ENCODE measurements at places on chromosomes 5 and 9.
A peak's percentile ranks its signal among the peaks of the same experiment; 100 is the strongest.

DNA sequence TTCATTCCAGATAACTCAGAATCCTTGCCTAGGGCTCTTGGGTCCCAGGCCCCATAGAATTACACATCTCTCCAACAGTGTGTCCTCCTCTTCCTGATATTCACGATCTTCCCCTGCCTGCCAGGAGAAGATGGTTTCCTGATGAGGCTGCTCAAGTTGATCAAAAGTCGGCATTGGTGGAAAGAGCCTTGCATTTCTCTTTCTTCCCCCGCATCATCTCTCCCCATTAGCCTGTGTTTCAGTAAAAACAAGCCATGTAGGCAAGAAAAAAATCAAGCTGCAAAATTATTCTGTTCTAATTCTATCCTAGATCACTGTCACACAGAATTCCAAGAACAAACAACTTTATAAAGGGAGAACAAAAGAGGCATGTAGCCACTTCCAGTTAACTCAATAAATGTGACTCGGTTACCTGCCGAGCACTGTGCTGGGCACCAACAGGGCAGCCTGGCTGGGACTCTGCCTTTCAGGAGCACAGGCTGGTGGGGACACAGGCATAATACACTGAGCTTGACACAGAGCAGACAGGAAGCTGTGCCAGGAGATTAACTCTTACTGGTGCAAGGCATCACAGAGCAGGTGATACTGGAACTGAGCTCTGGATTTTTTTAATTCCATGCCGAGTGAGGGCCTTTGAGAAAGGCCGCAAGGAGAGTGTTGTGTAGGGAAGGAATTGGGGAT is 25.6 kb downstream of the TMOD1 start:
- DNase-seq: no peak

DNA sequence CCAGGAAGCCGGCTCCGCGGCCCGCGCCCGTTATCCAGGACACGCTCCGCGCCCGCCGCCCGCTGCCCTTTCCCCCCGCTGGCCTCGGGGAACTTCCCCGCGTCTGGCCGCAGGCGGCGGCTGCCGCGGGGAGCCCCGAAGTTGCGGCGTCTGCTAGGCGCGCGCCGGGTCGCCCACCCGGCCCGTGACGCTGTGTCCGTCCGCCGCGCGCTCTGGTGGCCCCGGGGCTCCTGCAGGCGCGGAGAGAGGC is 621 bp upstream of the GCNT4 start:
- DNase-seq: no peak

- DNase-seq: no peak
Measured at GRCh38 chr5:3602785-3603502, 7.3 kb downstream of the IRX1 start.

DNA sequence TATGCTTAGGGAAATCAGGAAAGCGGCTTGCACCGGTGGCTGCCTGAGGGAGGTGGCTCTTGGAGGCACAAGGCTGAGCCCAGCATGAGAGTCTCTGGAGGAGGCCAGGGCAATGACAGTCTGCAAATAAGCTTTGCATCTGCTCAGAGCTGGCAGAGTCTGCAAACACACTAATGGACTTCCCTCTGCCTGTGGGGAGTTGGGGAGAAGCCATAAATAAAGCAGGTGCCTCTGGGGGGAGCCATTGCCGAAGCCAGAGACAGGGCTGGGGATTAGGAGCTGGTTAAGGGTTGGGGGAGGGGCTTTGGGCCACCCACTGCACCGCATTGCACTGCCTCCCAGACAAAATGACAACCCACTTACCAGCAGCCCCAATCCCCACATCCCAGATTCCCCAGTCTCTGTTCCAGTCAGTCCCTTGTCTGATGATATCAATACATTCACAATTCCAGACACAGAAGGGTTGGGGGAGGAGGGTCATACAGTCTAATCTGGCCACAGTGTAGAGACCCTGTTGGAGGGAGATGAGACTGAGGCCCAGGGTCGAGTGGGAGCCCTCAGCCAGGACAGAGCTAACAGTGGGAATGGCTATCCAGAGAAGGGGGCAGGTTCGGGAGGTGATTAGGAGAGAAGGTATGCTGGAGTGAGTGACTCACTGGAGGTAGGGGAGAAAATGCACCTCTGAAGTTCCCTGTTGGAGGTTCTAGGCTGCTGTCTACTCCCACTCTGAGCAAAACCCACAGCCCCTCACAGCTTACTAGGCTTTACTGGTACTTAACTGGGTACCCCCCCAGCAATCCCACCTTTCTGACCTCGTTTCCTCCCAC is 53.7 kb downstream of the PAX5 start:
- no peak for DNase-seq

DNA sequence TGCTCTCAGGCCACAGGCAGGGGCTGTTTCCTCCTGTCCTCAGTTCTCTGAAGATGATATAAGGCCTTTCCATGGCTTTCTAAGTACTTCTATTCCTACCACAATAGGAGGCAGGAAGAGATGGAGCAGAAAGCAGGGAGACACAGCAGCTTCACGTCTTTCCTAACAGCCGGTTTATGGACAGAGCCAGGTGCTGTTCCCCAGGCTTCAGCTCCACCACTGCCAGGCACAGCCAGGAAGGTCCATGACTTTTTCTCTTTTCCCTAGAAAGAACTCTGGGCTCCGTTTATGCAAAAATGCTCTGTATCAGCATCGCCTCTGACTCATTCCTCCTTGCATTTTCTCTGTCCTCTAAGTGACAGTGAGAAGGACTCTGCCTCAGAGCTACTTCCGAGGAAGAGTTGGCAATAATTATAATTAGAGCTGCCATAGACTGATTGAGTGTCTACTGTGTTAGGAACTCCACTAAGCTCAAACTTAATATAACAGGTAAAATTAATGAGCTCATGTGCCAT is 478.5 kb downstream of the RASEF start:
- no peak for DNase-seq

GRCh38 chr5:81213070-81213469 is 20.1 kb upstream of the CKMT2 start:
- no peak for DNase-seq

- no peak for DNase-seq
Measured at GRCh38 chr5:58208674-58209073, 251.2 kb downstream of the PLK2 start.

GRCh38 chr5:17127743-17128231 is 89.6 kb upstream of the BASP1 start:
- no peak for DNase-seq

- DNase-seq: no peak
Measured at GRCh38 chr5:176888016-176888864, 10.9 kb downstream of the HK3 start.

DNA sequence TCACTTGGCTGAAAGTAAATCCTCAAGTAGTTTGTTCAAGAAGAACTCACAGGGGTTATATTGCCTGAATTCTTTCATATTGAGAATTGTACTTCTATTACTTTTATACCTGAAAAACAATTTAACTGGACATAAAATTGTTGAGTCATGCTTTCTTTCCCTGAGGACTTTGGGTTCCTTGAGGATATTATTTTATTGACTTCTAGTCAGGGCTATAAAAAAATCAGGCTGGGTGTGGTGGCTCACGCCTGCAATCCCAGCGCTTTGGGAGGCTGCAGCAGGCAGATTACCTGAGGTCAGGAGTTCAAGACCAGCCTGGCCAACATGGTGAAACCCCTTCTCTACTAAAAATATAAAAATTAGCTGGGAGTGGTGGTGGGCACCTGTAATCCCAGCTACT is 17.9 kb upstream of the CDC42SE2 start:
- DNase-seq: no peak

GRCh38 chr5:112694853-112695709 is 42.6 kb upstream of the APC start:
- no peak for DNase-seq

DNA sequence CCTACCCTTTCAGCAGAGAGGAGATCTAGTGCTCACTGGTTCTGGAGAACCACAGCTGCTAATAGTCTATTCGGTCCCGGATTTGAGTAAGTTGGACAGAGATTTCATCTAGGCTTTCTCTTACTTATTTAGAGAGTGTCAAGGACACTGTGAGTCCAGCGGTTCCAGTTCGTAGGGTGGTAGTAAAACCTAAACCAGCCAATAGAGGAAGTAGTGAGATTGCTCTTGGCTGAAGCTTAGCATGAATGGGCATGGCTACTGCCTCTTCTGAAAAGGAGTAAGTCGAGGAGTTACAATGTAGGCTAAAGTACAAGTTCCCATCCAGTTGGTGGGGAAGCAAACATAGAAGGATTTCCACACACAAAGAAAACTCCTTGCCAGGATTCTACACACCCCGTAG is 109.6 kb upstream of the MOCS2 start:
- DNase-seq: no peak

DNA sequence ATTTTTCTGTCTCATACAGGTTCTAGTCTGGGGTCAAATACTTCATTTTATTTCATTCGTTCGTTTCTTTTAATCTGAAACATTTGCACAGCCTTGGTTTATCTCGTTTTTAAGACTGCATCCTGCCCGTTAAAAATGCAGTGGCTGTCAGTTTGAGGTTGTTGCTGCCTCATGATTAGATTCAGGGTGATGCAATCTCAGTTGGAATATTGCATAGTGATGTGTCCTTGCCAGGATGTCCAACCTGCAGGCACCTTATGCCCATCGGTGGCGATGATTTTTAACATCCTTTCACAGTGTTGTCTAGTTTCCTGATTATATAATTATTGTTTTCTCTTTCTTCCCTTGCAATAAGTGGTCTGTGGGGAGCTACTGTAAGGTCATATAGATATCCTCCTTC is 45.1 kb downstream of the SH3GL2 start:
- no peak for DNase-seq

DNA sequence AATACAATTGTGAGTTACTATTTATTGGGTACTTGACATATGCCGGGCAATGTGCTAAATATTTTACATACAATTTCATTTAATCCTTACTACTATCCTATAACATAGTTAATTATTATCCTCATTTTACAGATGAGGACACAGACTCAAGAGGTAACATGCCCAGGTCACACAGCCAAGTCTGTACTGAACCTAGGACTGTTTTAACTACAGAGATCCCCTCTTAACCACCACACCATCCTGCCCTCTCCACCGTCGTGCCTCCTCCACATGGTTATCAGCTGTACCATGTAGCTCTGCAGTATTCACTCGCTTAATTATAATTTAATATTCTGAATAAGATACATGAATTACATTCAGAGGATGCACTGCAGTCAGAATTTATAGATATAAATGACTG is 5.3 kb downstream of the RAB14 start:
- no peak for DNase-seq

GRCh38 chr9:119366909-119367682 is 2.1 kb downstream of the BRINP1 start:
- no peak for DNase-seq

- no peak for DNase-seq
Measured at GRCh38 chr5:160542281-160542680, 120.6 kb downstream of the PTTG1 start.

DNA sequence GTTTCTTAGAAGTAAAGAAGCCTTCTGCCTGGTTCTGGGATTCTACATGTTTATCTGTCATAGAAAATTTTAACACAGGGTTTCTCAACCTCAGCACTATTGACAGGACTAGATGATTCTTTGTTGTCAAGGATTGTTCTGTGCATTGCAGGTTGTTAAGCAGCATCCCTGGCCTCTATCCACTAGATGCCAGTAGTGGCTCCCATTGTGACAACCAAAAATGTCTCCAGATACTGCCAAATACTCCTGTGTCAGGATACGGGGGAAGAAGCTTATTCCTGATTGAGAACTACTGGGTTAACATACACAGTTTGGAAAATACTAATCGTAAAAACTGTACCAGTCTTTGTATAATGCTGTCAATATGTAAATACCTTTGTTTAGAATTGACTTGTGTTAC is 167.1 kb downstream of the NIPBL start:
- DNase-seq: no peak

DNA sequence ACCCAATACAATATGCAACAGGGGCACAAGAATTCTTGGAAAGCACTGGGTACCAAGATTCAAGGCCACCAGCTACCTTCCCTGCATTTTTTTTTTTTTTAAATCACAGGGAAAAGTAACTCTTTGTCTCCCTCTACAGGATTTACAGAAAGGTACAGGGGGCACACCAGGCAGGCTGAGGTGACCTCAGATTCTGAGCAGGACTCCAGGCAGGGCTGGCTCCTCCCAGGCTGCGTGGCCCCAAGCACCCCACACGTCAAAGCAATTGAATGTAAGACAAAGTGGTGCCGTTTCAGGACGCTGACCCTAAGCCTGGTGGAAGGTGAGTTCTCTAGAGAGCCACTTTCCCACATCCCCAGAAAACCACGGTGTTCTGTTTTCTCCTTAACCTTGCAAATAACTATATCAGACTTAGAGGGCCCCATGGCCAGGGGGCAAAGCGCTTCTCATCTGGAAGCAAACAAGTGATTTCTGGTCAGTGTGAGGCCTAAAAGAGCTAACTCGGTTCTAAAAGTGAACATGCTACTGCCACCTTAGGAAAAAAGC is 222.6 kb downstream of the ROR2 start:
- peak; percentile 42 for DNase-seq

DNA sequence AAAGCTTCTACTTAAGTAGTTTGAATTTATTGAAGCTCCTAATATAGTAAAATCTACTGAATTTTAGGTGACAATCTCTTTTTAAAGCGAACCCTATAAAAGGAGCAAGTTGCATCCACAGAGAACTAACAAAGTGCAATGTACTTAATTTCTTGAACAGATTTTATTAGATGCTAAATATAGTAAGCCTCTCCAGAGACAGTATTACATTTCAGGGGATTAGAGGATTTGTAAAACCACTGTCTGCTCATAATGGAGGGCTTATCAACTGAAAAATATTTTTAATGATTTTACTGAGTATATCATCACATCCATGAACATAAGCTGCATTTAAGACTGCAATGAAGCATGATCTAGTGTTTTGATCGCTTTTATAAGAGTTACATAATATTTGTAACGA is 230.0 kb upstream of the EFNA5 start:
- DNase-seq: no peak

GRCh38 chr9:99433555-99433954 is 211.5 kb downstream of the SEC61B start:
- DNase-seq: peak; percentile 47

DNA sequence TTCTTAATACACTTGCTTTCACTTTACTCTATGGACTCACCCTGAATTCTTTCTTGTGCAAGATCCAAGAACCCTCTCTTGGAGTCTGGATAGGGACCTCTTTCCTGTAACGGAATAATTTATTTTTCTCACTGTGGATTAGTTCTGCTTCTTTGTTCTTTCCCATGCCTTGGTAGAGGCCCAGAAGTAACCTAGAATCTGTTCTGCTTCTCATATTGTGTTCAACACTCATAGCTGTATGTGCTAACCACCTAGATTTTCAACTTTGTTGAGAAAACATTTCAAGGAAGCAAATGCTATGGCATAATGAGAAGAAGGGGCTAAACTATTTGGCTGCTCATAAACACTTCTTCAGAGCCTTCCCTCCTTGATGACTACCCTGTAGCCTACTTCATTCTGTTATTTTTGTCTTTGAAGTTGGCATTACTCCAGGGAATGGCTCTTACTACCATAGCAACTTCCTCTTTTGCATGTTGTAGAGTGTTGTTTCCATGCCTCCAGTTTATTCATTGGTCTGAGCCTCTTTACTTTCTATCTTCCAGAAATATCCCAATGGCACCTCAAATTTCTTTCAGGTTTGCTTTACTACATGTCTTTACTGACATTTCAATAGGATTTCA is 74.3 kb downstream of the KIAA0825 start:
- no peak for DNase-seq

Measured in CD4-positive, alpha-beta T cell treated with Interleukin-10 for 1 hour (primary cell).